ENCODE measurements at places on chromosomes 3 and 15. TPM values are rescaled to one million over a fixed set of nuclear protein-coding genes. Genes with fewer than 3 reads are reported as not detected.

CSTA gene
- 1.5 TPM for total RNA-seq

DNA sequence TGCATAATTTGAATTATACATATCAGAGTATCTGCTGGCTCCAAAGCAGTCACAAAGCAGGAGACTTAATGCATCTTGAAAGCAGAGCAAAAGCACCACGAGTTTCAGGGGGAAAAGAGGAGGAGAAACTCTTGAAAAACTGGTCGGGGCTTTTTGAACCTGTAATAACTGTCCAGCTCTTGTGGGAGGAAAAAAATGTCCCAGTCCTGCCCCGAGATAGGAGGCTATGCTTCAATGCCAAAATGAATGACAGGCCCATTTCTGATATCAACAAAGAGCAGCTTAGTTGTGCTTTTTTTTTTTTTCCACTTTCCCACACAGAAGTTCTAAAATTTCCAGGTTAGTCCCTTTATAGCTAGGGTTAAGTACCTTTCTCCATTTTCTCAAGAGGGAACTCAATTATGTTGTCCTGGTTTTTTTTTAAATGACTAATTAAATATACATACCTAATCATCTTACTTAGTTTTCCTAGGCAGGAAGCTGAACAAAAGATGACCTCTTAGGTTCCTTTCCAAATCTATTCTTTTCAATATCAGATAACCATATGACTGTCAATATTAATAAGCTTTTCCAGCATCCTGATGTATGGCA lies 120.2 kb downstream of the TFDP2 start:
- DNase-seq, result no peak

GRCh38 chr15:42939841-42940240 lies 19.3 kb upstream of the TTBK2 start:
- no peak for DNase-seq

- DNase-seq, result peak; percentile 78
Measured at GRCh38 chr15:94230883-94231722, at the start of gene MCTP2. Gene MCTP2, plus strand, starts transcription at chr15:94231561. Its CDS starts 66,705 bp downstream, at chr15:94298266.

IDH3A gene
- total RNA-seq, result 13.5 TPM

GRCh38 chr3:13654330-13655060 lies 105.6 kb downstream of the FBLN2 start:
- DNase-seq, result no peak

PARP14 gene
- total RNA-seq, result 33.7 TPM

Data from liver (tissue), 10 donors.